ENCODE measurements at places on chromosomes 2 and 18.

- DNase-seq: no peak
These were observed 32.9 kb downstream of the LBH start for GRCh38 chr2:30264274-30264673.

DNA sequence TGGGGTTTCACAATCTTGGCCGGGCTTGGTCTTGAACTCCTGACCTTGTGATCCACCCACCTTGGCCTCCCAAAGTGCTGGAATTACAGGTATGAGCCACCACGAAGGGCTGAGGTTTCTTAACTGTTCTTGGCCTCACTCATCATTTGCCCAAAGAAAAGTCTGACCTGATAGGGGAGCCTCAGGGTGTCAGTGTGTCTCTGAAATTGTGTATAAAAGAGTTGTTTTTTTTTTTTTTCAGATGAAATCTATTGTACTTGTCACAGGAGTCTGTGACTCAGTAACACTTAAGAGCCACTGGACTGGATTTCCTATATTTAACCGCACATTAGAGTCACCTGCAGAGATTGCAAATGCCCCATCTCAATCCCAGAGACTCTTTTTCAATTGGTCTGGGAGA is 16.9 kb downstream of the PMAIP1 start:
- peak; percentile 58 for DNase-seq

DNA sequence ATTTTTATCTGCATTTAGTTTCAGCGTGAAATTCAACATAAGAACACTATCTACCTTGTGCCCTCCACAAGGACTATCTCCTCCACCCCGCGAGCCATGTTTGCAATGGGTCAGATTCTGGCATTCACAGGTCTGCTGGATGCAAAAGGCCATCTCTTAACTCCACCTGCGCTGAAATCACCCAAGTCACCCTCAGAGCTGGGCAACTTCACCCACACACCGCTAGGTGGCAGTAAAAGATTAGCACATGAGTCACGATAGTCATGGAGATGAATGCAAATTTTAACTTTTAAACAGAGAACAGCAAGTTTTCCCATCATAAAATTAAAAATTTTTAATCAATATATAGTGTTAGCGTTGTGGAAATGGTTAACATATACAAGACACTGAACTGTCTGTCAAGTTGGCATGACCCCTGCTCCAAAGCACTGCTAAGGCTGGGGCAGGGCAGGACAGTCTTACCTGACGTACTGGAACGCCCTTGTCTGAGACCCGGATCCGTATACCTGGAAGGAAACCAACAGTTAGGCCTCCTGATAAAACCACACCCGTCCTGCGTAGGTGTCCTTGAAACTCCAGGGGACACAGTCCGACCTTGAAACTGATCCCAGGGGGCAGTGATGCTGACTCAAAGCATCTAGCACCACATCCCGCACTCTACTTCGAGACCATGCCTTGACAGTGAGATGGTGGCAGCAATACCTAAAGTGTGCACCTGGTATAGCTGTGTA is 89.6 kb downstream of the UXS1 start:
- peak; percentile 55 for DNase-seq

- no peak for DNase-seq
These were observed 250.9 kb downstream of the OTX1 start for GRCh38 chr2:63301481-63301880.

GRCh38 chr2:119860924-119861323 is 101.2 kb downstream of the PTPN4 start:
- DNase-seq: no peak

DNA sequence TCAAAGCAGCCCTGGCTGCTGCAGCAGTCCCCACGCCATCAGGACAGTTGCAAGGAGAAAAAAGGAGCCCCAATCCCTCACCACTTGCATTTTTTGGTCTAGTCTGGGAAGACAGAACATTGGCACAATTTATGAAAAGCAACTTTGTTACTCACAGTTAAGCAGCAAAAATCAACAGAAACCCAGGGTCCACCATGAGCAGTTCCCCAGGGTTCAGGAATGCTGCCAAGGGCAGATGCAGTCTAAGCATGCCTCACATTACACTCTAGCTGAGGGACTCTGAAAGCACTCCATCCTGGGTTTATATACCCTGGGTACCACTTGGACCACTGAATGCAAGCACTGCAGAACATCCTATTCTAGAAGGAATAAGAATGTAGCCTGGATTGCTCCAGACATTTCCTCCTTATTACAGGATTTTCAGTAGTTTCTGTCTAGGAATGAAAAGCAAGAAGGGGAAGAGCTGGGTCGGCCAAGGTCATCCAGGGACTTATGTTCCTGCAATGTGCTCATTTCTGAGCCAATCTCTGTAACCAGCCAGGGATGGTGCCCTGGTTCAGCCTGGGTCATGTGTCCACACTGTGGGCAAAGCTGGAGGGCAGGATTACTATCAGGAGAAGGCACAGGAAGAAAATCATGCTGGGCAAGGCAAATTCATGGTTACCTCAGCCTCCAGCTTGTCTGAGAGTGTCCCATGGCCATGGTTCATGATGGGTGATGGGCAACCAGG is 19.5 kb upstream of the TMEM163 start:
- no peak for DNase-seq

GRCh38 chr2:37849911-37850310 is 75.2 kb upstream of the RMDN2 start:
- no peak for DNase-seq

Data from lower leg skin (tissue), 4 donors.